B cell (primary cell): ENCODE measurements at places on chromosomes 11 and 22. TPM values are rescaled to one million over a fixed set of nuclear protein-coding genes. Genes with fewer than 3 reads are reported as not detected.

DNA sequence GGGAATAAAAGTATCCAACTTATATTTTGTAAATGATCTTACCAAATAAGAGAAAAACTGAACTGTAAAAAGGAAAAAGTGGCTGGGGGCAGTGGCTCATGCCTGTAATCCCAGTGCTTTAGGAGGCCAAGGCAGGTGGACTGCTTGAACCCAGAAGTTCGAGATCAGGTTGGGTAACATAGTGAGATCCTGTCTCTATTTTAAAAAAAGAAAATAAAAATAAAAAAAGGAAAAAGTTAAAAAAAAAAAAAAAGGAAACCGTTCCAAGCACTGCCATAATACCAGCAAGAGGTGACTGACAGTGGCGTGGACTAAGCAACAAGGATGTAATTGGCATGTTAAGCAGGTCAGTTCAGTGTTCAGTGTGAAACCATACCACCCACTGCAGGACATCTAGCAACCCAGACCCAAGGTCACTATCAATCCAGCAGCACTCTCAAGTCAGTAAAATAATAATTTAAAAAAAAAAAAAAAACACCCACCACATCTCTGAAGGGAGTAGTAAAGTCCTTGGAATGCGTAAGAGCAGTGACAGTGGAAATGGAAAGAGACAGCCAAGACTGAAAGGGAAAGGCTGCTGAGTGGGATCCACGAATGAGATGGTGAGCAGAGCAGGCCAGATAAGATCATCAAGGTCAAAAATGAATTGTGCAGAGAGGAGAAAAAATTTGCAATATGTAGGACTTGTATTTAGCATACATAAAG, 43.6 kb downstream of the MAPK1 start:
- no peak for DNase-seq

- DNase-seq: no peak
Observed at GRCh38 chr11:68334923-68335322, 22.5 kb downstream of the LRP5 start.

GRCh38 chr11:69309631-69310280, 15.8 kb downstream of the MYEOV start:
- no peak for DNase-seq

DNA sequence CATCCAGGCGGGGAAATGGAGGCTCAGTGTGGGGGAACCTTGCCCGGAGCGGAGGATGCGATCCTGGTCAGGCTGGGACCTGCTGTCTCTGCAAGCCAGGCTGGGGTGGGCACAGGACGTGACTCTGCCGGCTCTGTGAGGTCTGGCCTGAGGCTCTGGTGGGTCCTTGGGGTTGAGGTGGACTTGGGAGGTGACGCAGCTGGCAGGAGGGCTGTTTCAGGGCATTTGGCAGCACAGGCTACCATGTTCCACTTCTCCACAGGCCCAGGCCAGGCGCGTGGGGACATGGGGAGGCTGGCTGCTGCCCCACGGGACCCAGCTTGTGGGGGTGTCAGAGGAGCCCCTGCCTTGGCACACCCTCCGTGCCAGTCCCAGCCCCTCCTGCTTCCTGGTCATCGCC, 1199.7 kb downstream of the BRD1 start:
- no peak for DNase-seq

DNA sequence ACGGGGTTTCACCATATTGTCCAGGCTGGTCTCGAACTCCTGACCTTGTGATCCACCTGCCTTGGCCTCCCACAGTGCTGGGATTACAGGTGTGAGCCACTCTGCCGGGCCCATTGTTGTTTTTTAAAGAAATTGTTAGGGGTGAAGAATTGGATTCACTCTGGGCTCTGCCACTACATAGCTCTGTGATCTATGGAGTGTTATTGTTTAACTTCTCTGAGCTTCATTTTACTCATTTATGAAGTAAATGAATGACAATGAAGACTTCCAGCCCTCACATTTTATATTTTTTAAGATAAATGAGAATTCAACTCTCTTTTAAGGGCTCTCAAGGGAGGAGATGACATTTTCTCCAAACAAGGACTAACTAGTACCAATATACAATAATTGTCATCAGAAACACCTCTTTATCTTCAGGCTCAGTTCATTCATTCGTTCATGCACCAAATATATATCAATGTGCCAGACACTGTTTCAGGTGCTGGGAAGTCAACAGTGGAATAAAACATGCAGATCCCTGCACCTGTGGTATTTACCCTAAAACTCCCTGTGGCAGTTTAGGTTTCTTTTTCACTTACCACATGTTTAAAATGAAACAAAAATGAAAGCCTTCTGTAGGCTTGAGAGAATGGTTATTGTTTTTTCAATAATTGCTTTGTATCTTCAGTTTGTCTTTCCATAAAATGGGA, 23.5 kb upstream of the GRAMD1B start:
- no peak for DNase-seq

DNA sequence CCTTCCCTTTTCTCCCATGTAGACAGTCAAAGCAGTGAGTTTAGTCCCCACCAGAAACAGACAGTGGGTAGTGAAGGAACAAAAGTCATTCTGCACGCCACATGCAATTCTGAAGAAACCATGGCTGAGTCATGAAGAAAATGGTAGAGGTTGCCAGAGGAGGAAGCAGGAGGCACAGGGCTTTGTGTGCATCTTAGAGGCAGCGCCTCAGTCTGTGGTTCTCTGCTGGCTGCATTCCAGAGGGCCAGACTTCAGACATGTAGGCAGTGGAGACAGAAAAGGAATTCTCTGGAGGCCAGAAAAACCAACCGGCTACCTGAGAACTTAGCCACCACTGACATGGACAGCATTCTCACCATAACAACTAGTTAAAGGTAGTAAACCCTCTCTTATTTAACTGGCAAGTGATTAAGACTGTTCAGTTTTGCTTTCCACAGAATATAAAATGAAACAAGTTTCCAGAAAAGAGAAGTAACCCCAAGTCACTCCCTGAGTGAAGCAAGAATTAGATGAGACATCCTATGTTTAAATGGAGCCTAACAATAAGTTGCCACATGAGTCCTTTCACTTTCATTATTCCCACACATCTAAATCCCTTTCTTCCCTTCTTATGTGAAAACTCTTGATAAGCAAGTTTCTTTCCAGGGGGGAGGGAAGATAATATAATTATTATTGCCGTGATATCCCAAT, 556.1 kb downstream of the SOX6 start:
- DNase-seq: no peak

- no peak for DNase-seq
Observed at GRCh38 chr11:71241721-71242259, 10.6 kb downstream of the SHANK2 start.

- DNase-seq: no peak
Observed at GRCh38 chr11:84345597-84345996, 1059.4 kb upstream of the CCDC90B start.

The OAF gene
- polyA plus RNA-seq: 1.9 and 2.8 TPM in 2 replicates

The SPON1 gene
- polyA plus RNA-seq: 0.01 TPM in 1 of 2 replicates, not detected in the other

The TEF gene
- 1.6 and 5.0 TPM in 2 replicates for polyA plus RNA-seq

The FERMT3 gene
- 152 and 170 TPM in 2 replicates for polyA plus RNA-seq
